ENCODE measurements at places on chromosomes 11 and 22. TPM values are rescaled to one million over a fixed set of nuclear protein-coding genes. Genes with fewer than 3 reads are reported as not detected.
A peak's percentile ranks its signal among the peaks of the same experiment; 100 is the strongest.

DNA sequence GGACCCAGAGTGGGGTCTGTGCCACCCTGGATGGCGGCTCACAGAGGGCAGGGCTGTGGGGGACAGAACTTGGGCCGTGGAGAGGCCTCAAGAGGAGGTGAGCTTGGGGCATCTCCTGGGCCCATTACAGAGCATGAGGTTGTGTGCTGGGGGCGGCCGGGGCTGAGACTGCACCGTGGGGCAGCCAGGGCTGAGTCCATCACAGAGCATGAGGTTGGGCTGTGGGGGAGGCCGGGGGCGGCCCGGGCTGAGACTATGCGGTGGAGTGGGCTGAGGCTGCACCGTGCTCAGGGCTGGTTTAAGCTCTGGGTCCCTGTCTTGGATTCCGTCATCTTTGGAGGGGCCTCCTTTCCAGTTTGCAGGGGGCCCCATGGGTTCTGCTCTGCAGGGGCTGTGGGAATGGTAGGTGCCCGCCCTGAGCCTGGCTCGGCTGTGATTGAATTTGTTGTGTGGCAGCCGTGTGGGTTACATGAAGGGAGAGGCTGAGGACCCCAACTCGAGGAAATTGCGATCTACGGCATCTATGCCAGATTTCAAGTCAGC lies 38.1 kb upstream of the MUC5AC start:
- ATAC-seq: no peak

GRCh38 chr11:128775468-128775867 lies 81.6 kb downstream of the FLI1 start:
- ATAC-seq: no peak

GRCh38 chr11:34191578-34191977 lies 86.1 kb downstream of the NAT10 start:
- no peak for ATAC-seq

GRCh38 chr11:61477727-61478148 lies 30.8 kb upstream of the LRRC10B start:
- ATAC-seq: peak; percentile 10

Gene GRK3
- total RNA-seq: 4.8 TPM

Gene PTGDR2
- total RNA-seq: 0.62 TPM

Gene ISX
- total RNA-seq: not detected

Gene GGTLC2
- total RNA-seq: not detected
